ENCODE measurements at places on chromosomes 7 and 10. TPM values are rescaled to one million over a fixed set of nuclear protein-coding genes. Genes with fewer than 3 reads are reported as not detected.

The OR2A25 gene
- total RNA-seq, result not detected

The SLC18A2 gene
- total RNA-seq, result 0.02 TPM

The CCDC7 gene
- total RNA-seq, result 0.61 TPM

The AMZ1 gene
- total RNA-seq, result not detected

The ADCY1 gene
- 2.5 TPM for total RNA-seq

The CTAGE8 gene
- total RNA-seq, result not detected

All from A549 treated with Hydrocortisone at 1 μM for 4 hours (cell line).